ENCODE measurements at places on chromosomes 7 and 10.

- DNase-seq, result no peak
Observed at GRCh38 chr10:5281356-5281755, 83.4 kb upstream of the UCN3 start.

GRCh38 chr10:95815133-95815532, 59.2 kb downstream of the ENTPD1 start:
- no peak for DNase-seq

DNA sequence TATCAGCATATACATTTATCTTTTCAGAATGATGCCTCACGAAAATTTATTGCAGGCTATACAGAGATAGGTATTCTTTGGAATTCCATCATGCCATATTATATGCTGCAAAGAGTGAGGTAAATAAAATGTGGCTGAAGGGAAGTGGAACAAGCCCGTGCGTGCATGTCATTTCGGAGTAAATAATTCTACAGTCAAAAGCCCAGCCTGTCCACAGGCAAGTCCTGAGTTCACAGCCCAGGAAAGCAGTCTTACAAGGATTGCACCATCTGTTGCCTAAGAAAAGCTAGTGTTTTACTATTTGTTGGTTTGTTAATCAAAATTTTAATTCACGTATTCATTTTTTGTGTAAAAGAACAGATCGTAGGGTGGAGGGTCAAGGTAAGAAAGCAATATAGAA, 292.4 kb upstream of the AKR1E2 start:
- no peak for DNase-seq

- DNase-seq, result no peak
Observed at GRCh38 chr10:121696854-121697253, 98.6 kb upstream of the FGFR2 start.

DNA sequence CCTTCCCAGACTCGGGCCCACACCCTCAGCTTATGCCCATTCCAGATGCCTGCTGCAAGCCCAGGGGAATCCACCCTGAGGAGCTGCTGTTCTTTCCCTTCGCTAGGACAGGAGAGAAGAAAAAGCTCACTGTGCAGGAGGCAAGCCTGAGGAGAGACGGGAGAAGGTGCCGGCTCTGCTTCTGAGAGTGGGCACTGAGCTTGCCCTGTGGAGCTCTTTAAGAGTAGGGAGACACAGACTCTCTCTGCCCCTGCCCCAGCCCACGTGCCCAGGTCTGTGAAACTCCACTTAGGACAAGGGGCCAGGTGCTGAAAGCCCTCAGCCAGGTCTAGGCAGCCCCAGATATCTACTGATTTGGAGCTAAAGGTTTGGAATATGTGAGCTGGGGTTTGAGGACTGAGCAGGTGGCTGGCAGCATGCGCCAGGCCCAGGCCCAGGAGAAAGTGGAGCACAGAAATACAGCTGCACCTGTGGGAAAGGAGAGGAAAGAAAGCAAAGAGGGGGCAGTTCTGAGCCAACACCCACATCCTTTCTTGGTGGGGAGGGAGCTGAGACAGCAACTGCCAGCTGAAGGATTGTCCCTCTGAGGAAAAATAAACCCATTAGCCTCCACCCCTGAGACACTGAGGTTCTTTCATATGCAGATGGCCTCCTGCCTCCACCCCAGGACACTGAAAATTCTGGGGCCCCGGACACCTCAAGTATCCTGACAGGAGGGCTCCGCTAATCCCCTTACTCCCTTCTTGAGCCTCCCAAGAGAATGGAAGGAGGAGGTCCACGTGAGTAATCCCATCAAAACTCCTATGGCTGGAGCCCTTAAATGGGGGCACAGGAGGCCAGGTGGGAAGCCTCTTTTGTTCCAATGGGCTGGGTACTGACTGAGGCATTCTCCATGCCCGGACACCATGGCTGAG, 7.3 kb downstream of the POLL start:
- DNase-seq, result no peak

- no peak for DNase-seq
Observed at GRCh38 chr7:17315974-17316373, 17.5 kb downstream of the AHR start.

- DNase-seq, result no peak
Observed at GRCh38 chr7:135905355-135905754, 71.8 kb downstream of the MTPN start.

GRCh38 chr10:66321723-66322665, 603.8 kb upstream of the LRRTM3 start:
- DNase-seq, result no peak

DNA sequence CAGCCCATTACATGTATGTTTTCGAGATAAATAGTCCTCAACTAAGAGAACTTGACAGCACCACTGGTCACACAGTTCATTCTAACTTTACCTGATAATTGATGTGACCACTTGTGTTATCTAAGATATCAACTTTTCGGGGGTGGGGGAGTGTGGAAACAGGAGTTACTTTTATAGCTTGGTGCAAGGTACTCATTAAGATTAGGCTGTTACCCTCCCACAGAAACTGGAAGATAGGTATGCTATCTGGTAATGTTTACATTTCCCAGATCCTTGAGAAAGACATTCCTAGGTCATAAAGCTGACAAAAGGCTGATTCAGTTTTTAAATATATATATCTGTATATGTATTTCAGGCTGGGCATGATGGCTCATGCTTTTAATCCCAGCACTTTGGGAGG, 11.1 kb downstream of the ERVW-1 start:
- DNase-seq, result no peak

GRCh38 chr10:31460242-31460641, 141.2 kb downstream of the ZEB1 start:
- no peak for DNase-seq

- DNase-seq, result no peak
Observed at GRCh38 chr7:90579181-90579688, 16.9 kb upstream of the CDK14 start.

GRCh38 chr10:109881769-109882057, 41.6 kb downstream of the XPNPEP1 start:
- no peak for DNase-seq

DNA sequence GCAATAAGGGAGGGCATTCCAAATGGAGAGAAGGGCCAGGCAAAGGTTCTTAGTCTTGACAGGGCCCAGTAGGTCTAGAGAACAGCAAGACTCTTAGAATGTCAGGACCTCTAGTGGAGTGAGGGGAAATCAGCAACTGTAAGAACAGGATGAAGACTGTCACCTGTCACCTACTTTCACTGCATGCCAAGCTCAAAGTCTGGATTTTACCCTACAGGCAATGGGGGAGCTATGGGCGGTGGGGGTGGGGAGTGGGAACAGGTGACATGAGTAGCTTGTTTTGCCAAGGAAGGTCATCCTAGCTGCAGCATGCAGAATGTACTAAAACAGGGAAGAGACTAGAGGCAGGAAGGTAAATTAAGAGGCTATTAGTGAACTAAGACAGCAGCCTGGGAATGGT, 18.3 kb downstream of the GOT1 start:
- DNase-seq, result no peak

DNA sequence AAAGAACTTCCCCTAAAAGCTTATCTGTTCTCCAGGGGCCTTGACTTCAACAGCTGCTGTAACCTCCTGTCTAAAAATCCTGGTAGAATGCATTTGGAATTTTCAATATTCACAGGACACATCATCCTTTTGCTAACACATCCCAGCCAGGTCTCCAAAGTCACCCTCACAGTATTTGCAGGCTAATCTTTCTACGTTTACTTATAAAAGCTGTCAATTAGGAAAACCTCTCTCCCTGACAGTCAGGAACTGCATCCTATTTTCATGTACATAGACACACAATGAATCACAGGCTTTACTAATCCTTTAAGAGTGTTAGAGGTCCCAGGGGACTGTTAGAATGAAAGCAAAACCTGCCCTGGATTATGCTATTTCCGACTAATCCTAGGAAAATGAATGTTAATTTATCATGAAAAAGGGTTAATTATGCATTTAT, 102.2 kb downstream of the GFRA1 start:
- no peak for DNase-seq

GRCh38 chr7:106568680-106569499, 92.1 kb downstream of the CCDC71L start:
- no peak for DNase-seq

DNA sequence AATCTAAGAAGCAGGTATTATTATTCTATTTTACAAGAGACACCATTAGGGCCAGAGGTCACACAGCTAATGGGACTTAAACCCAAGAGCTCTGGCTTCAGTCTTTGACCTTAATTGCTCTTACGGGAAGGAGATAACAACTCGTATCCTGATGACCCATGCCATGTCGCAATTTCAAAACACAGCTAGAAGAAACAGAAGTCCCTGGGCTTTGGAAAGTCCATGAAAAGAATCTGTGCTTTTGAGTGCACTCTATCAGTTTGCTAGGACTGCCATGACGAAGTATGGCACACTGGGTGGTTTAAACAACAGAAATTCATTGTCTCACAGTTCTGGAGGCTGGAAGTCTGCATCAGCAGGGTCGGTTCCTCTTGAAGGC, 247.8 kb upstream of the AOAH start:
- DNase-seq, result no peak

DNA sequence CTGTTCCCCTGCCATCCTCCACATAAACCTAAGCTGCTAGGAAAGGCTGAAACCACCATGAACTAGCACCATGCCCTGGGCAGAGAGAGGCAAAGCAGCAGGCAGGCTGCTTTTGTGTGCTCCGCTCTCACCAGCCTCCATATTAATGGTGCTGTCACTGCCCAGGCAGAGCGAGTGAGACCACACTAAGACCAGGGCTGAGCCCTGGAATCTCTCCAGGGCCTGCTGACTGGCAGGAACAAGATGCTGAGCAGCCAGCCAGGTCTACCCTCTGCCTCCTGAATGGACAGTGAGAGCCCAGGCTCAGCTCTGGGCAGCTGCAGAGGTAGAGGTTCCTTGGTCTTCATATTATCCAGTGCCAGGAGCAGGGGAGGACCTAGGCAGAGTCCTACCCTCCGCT, 1.6 kb upstream of the CRHR2 start:
- DNase-seq, result no peak

DNA sequence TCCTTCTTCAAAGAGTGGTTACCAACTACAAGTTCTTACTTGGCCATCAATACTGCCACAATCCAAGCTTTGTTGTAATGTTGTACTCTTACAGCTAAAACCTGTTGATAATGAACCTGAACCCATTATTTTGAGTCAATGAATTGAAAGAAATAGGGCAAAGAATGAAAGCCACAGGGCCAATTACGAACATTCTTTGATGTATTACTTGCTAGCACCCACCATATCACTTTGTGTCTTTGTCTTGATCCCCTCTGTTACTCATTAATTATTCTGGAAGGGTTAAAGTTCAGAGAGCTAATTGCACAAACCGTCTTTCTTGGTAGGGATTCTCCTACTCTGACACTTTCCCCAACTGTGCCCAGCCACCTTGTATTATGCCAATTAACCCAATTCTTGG, 53.2 kb upstream of the TFEC start:
- no peak for DNase-seq

GRCh38 chr10:15796762-15797161, 63.5 kb downstream of the MINDY3 start:
- no peak for DNase-seq

Data from CD4-positive, alpha-beta T cell treated with Interleukin-21 for 1 hour (primary cell).